ENCODE measurements at places on chromosomes 5 and 9. TPM values are rescaled to one million over a fixed set of nuclear protein-coding genes. Genes with fewer than 3 reads are reported as not detected.

Gene GPR151
- polyA plus RNA-seq, result not detected

Gene LECT2
- polyA plus RNA-seq, result 2.3 TPM

Gene PCDHGA6
- 6.5 TPM for polyA plus RNA-seq

Gene GKAP1
- polyA plus RNA-seq, result 20.2 TPM

Measured in renal cortex interstitium (tissue), 15 donors.